ENCODE measurements at places on chromosomes 2 and 18. TPM values are rescaled to one million over a fixed set of nuclear protein-coding genes. Genes with fewer than 3 reads are reported as not detected.

RNF125 gene
- total RNA-seq = 4.8 TPM

VWC2L gene
- total RNA-seq = not detected

DYNAP gene
- not detected for total RNA-seq

CAVIN2 gene
- 170 TPM for total RNA-seq

RND3 gene
- total RNA-seq = 104 TPM

Measured in bladder microvascular endothelial cell (primary cell).